LNCaP clone FGC (cell line): ENCODE measurements at places on chromosomes 3 and 15.

DNA sequence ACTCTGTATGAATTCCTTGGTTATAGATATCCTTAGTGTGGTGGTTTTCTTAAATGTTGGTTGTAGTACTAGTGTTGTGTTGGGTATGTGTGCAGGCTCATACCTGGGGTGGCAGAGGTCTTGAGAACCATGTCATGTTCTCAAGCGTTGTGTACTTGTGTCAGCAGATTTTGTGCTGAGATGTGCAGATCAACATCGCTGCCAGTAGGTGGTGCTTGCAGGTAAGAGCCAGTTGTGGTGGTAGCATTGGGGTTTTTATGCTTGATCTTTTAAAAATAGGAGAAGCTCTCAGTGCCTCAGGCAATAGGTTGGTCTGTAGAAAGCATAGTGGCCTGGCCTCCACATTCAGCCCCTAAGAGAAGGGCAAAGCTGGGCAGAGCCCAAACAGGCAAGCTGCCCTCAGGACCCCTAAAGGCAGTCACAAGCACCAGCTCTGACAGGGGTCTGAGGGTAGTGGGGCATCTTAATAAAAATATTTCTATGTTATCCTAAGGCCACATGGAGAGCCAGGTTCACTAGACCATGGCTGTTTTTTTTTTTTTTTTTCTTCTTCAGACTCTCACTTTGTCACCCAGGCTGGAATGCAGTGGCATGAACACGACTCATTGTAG, 164.0 kb downstream of the IL20RB start:
- DNase-seq, result peak; percentile 23

GRCh38 chr3:186821429-186822387, 15.4 kb upstream of the RFC4 start:
- no peak for DNase-seq

DNA sequence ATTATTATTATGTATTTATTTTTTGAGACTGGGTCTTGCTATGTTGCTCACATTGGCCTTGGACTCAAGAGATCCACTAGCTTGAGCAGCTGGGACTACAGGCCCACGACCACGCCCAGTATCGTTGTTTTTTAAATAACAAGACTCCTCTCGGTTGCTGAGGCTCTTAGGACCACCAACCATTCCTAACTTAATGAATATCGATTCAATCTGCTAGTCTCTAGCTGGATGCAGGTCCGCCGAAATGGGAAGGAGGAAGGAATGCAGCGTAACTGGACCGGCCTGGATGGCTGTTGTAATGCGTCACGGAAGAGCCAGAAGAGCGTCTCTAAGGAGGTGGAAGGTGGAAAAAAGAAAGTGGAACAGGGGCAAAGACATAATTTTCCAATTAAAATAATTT, 1.7 kb downstream of the ANXA2 start:
- no peak for DNase-seq

DNA sequence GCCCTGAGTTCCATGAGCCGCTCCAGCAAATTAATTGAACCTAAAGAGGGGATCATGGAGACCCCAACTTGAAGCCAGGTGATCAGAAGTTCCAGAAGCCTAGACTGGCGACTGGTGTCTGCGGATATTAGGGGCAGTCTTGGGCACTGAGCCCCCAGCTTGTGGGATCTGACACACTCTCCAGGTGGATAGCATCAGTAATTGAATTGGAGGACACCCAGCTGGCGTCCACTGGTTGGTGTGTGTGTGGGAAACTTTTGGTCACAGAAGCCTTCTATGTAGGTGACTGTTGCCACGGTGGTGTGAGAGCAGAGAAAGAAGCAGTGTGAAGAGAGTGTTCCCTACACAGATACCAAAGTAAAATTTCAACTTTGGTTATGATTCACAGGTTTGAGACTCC, 106.0 kb upstream of the ADPGK start:
- DNase-seq, result no peak

- no peak for DNase-seq
Observed at GRCh38 chr3:145190138-145190537, 970.8 kb downstream of the PLOD2 start.

- no peak for DNase-seq
Observed at GRCh38 chr15:56244811-56245576, 1.3 kb upstream of the RFX7 start.

DNA sequence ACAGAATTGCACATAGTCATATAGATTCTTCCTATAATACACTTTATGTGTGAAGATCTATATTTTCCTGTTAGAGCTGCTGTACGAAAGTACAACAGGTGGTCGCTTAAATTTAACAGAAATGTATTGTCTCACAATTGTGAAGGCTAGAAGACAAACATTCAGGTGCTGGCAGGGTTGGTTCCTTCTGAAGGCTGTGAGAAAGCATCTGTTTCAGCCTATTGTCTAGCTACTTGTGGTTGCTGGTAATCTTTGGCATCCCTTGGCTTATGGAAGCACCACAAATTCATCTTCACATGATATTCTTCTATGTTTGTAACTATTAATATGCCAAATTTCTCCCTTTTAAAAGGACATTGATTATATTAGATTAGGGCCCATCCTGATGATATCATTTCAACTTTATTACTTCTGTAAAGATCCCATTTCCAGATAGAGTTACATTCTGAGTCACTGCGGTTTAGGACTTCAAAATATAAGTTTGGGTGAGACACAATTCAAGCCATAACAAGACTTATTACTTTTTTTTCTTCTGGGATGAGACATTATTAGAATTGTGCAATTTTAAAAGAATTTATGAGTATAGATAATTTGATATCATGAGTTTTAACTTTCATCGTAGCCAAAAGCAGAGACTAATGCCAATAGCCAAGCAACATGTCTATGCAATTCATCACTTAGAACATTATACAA, 248.1 kb upstream of the BCHE start:
- peak; percentile 26 for DNase-seq
